Peyer's patch (tissue), 4 donors: ENCODE measurements at places on chromosomes 7 and 10.

- no peak for DNase-seq
Observed at GRCh38 chr7:151601521-151602305, 82.0 kb upstream of the RHEB start.

DNA sequence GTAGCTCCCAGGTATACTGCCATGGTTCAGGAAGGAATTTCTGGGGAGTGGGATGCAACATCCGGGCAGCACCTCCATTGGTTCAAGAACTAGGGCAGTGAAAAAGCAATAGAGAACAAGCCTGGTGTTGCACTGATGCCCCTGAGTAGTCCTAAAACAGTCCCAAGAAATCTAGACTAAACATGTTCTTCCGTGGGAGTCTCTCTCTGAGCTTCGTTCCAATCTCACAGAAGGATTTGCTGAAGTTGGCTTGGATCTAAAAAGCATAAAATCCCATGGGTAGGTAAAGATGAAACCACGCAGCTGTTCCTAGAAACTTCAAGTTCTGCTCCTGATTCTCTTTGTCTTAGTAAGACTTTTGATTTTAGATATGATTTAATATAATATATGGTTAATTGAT lies 154.5 kb downstream of the PLXDC2 start:
- no peak for DNase-seq

DNA sequence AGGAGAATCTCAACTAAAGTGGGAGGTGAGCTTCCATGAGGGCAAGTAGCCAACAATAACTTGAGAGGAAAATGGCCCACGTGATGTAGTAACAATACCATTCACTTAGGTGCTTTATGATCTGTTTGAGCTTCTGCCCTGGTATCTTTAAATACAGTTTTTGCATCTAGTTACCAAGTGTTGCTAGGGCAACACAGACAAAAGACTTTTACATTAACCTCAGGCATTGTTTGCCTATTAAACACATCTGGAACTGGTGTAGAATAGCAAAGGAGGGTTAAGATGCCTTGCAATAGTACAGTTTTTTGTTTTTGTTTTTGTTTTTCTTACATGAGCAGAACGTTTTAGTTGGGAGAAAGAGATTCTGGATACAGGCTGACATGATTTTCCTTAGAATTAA lies 97.7 kb upstream of the MTPN start:
- no peak for DNase-seq

- DNase-seq, result no peak
Observed at GRCh38 chr7:96998333-96998732, 7.0 kb upstream of the DLX6 start.

- no peak for DNase-seq
Observed at GRCh38 chr7:117489911-117490310, 10.1 kb downstream of the CFTR start.

- DNase-seq, result no peak
Observed at GRCh38 chr7:128849804-128850490, 12.7 kb upstream of the ATP6V1F start.

DNA sequence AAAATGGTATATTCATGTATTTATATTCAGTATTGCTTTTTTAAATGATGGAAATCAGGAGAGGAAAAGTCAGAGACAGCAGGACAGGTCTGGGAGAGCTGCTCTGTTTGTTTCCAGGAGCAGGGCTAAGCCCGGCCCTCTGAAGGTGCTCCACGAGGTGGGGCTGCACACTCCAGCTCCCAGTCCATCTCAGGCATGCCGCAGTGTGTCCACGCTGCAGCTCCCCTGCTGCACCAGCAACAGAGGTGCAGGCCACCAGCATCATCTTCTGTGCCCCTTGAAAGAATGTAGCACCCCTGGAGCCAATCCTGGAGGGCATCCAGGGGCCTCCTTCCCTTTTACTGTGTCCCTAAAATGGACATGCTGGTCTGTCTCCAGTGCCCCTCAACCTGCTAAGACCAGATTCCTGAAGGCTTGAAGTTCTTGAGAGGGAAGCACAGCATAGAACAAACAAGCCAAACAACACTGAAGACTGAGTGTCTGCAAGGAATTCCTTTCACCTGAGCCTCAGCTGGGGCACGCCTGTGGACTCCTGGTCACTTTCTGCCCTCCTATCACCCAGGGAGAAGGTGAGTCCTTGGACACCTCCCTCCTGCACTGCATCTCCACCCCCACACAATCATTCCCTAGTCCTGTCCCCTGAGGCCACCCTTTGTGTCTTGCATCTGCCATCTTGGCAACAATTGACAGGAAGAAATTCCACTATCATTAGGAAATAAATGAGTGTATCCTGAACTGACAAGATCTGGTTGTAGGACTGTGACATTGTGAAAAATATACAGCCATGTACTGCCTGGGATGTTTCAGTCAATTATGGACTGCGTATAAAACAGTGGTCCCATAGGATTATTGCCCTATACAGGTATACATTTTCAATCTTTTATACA lies 100.5 kb downstream of the CXCL12 start:
- no peak for DNase-seq

DNA sequence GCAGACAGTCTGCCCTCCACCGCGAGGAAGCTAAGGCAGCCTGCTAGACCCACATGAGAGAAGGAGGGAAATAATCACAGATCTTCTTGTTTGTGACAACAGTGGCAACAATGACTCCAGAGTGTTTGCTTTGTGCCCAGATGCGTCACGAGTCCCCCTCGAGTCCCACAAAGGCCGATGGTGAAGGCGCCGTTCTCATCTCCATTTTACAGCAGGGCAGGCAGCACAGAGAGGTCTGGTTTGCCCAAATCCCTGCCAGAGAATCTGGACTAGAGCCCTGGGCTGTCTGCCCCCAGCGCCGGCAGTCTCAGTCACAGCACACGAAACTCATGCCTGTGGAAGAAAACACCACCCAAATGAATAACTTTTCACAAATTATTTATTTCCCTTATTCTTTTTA lies 38.1 kb downstream of the KIAA1549 start:
- DNase-seq, result no peak

- DNase-seq, result no peak
Observed at GRCh38 chr10:10967029-10967428, 50.6 kb upstream of the CELF2 start.

GRCh38 chr7:139783647-139784385 lies 6.0 kb upstream of the HIPK2 start:
- DNase-seq, result no peak

DNA sequence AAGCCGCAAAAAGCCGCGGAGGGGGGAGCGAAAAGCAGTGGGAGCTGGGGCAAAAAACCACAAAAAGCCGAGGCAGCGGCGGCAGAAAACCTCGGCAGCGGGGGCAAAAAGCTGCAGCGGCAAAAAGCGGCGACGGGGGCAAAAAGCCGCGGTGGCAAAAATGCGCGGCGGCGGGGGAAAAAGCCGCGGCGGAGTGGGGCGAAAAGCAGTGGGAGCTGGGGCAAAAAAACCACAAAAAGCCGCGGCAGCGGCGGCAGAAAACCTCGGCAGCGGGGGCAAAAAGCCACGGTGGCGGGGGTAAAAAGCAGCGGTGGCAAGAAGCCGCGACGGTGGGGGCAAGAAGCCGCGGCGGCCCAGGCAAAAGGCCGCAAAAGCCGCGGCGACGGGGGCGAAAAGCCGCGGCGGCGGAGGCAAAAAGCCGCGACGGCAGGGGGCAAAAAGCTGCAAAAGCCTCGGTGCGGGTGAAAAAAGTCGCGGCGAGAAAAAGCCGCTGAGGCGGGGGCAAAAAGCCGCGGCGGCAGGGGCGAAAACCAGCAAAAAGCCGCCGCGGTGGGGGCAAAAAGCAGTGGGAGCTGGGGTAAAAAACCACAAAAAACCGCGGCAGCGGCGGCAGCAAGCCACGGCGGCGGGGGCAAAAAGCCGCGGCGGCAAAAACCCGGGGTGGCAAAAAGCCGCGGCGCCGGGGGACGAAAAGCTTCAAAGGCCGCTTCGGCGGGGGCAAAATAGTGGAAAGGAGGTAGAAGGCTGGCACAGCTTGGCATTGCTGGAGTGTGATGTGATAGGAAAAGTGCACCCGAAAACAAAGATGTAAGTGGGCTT lies 135.9 kb downstream of the ZNF92 start:
- peak; percentile 45 for DNase-seq

GRCh38 chr7:71601851-71602250 lies 469.9 kb downstream of the GALNT17 start:
- no peak for DNase-seq

DNA sequence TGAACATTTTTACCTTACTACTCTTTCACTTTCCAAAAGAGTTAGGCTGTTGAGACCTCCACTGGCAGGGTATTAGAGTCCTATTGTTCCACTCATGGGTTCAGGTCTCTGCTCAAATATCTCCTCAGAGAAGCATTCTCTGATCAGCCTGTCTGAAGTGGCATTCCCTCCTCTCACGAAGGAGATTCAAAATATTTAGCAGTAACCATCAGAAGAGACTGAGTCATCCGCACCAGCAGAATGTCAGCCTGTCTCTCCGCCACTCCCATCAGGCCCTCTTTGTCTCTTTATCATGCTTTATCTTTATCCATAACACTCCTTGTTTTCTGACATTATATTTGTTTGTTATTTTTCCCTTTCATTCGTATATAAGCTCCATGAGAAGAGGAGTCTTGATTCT lies 79.1 kb downstream of the AASS start:
- DNase-seq, result no peak

DNA sequence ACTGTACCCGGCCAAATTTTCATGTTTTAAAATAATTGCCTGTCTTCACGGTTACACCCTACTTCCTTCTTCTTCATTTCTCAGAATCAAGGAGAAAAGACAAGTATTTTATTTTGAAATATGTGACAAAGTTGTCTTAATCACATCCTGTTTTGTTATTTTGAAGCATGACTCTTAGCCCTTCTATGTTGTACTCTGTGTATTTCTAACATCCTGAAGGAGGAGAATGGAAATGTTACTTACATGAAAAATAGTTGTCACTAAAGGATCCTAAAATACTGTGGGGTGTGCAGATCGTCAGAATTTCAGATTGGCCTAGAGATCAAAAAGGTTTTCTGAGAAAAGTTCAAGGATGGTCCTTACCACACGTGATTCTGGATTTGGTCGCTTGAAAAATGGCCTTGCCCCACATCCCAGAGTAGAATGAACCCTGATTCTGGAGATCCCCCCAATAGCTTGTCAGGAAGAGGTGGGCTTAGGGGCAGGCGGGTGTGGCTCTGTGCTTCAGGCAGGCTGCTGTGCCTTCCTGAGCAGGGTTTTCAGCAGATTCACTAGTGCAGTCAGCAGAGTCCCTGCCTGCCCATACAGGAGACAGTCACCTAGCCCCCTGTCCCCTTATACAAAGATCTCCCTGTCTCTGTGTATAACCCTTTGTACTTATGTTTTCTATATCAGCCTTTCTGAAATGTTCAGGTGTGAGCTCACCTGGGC lies 8.6 kb downstream of the UPP1 start:
- no peak for DNase-seq

DNA sequence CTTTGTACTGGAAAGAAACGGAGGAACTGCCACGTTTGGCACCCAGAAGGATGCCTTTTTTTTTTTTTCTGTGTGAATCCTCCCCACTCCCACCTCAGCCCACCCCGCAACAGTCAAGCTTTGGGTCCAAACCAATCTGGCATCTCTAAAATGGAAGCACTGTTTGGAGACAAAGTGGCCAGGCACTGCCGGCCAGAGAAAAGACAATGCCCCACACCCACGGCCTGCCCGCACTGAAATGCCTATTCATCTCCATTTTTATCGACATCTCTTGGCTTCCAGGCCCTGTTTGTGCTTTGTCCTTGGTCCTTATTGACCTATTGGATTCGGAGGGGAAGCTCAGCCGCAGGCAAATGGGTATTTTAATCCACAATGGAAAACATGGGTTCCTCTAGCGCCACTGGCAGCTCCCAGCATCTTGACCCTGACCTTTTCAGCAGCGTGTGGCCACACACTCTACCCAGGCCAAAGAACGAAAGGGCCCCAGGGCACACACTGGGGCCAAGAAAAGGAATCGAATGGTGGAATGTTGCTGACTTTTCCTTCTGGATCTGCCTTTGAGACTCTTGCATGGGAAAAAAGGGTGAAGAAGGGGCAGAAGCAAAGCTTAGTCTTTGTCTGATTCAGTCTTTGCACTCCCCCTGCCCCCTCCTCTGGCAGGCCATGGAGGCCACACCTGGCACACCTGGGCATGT lies 162.6 kb upstream of the CDCA7L start:
- no peak for DNase-seq

DNA sequence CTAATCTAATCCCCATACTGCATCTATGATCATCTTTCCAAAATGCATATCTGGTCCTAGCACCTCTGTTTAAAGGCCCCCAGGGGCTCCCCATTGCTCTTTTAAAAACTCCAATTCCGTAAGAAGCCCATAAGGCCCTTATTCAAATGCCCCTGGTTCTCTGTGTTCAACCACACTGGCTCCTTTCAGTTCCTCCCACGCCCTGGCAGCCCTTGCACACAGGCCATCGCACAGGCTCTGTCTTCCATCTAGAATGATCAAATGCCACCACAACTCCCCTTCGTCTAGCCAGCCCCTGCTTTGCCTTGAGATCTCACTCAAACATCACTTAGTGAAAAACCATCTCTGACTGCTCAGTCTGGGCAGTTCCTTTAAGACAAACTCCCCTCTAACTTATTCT lies 112.9 kb upstream of the LYZL2 start:
- DNase-seq, result no peak

- no peak for DNase-seq
Observed at GRCh38 chr10:103850572-103850895, 4.8 kb downstream of the SH3PXD2A start.

- no peak for DNase-seq
Observed at GRCh38 chr7:55160539-55160938, 141.7 kb downstream of the EGFR start.

GRCh38 chr7:39838326-39838725 lies 111.7 kb upstream of the CDK13 start:
- no peak for DNase-seq
